Activated CD4-positive, alpha-beta T cell treated with anti-CD3 and anti-CD28 coated beads, Interleukin-2, amount 50 U/mL, for 4 hours (primary cell): ENCODE measurements at places on chromosomes 3 and 15.

- DNase-seq: no peak
These were observed at the start of gene CFAP100 for GRCh38 chr3:126394179-126394976. TSS of gene CFAP100 (plus strand) at chr3:126394909. CDS start at chr3:126396001, 1,092 bp downstream.

DNA sequence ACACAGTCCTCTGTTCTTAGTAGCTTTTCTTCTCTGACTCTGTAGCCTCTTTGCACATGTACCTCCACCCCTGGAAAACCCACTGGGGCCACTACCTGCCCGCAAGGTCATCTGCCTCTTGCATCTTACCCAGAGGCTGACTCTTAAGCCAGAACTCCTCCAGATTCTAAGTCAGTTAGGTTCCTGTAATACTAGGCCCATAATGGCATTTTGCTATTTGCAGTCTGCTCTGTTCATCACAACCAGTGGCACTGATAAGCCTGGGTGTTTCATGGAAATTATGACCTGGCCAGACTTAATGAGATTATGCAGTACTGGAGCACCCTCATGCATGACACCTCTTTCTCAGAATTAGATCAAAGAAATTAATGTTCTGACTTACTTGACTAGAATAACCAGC lies 31.7 kb upstream of the ATG7 start:
- no peak for DNase-seq

- no peak for DNase-seq
These were observed 48.6 kb upstream of the KLF13 start for GRCh38 chr15:31278061-31278445.

DNA sequence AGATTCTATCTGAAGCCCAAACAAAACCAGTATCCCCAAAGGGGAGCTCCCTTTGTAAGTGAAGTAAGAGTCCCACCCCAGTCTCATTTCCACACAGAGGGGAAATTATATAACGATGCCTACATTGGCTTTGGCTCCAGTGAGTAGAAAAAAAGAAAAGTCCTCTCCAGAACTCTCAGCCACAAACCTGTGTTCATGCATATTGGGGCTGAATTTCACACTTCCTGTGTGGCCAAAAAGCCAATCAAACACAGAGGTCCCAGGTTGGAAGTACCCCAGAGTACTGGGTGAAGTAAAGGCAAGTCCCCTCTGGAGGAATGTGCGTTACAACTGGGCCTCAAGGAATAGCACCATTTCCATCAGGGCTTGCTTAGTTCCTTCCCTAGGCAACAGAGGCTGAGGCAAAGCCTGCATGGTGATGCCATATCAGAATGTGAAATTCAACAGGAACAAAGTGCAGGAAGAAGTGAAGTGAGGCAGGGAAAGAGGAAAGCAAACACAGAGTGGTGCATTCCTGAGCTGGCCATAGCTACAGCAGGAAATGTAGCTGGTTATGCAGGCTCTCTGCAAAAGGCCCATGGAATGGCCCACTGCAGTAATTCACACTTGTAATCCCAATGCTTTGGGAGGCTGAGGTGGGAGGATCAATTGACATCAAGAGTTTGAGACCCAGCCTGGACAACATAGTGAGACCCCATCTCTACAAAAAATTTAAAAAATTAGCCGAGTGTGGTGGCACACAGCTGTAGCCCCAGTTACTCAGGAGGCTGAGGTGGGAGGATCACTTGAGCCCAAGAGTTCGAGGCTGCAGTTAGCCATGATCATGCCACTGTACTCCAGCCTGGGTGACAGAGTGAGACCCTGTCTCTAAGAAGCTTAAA lies 16.6 kb upstream of the CX3CR1 start:
- DNase-seq: no peak

DNA sequence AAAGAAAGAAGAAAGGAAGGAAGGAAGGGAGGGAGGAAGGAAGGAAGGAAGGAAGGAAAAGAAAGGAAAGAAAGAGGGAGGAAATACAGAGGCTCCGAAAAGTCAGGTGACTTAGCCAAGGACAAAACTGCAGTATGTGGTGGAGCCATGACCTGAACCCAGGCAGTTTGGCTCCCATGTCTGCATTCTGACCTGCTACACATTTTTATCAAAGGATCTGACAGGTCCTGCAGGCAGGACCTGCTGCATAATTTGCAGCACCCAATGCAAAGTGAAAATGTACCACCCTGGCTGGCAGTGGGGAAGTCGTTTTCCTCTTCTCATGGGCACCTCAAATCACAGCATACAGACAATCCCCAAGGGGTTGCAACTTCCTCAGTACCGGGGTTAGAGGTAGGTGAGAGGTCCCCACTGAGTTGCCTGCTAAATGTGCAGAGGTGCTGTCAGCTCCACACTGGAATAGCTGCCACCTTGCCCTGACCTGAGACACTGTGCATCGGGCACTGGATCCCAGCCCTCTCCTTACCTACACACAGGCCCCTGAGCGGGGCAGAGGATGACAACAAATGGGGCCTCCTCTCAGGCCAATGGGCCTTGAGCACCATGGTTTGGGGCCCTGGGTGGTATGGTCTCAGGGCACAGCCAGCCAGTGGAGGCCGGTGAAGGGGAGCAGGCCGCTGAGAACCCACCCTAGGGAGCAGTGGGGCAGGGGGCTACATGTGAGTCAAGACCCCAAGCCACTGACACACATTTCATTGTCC lies 175.1 kb downstream of the SHQ1 start:
- DNase-seq: no peak

- no peak for DNase-seq
These were observed 11.1 kb upstream of the MBNL1 start for GRCh38 chr3:152257563-152258035.

- no peak for DNase-seq
These were observed 197.1 kb upstream of the UBE2E1 start for GRCh38 chr3:23608650-23609049.

DNA sequence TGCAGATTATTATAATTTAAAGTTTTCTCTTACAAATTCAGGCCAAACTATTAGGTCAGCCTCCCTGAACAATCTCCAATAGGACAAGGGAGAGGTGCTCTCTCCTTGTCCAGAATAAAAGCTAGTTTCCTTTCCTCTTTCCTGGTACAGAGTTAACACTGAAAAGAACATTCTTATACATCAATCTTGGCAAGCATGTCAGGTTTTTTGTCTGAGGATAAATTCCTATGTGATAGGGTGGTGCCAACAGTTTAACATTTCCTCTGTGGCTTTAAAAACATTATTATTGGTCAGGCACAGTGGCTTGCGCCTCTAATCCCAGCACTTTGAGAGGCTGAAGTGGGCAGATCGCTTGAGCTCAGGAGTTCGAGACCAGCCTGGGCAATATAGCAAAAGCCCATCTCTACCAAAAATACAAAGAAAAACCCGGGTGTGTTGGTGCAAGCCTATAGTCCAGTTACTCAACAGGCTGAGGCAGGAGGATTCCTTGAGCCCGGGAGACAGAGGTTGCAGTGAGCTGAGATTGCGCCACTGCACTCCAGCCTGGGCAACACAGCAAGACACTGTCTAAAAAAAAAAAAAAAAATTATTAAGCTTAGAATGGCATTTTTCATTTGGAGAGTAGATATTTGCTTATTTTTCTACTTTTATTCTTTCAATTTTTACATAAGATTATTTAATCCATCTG lies 13.7 kb upstream of the ULK4 start:
- DNase-seq: no peak

DNA sequence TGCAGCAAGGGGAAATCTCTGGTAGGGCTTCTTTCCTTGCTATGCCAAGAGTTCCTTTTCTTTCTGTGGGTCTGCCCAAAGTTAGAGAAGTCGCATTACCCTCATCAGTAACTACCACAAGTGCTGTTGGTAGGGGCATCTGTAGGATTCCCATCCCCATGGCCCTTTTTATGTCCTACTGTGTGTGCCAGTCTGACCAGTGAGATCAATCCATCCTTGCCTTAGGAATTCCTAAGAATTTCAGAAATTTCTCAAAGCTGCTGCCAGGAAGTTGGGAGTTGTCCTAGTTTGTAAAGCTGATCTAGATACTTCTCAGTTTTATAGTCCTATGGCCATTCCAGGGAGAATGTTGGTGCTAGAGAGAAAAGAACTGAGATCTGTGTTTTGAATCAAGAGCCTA lies 36.5 kb downstream of the SH3GL3 start:
- no peak for DNase-seq

DNA sequence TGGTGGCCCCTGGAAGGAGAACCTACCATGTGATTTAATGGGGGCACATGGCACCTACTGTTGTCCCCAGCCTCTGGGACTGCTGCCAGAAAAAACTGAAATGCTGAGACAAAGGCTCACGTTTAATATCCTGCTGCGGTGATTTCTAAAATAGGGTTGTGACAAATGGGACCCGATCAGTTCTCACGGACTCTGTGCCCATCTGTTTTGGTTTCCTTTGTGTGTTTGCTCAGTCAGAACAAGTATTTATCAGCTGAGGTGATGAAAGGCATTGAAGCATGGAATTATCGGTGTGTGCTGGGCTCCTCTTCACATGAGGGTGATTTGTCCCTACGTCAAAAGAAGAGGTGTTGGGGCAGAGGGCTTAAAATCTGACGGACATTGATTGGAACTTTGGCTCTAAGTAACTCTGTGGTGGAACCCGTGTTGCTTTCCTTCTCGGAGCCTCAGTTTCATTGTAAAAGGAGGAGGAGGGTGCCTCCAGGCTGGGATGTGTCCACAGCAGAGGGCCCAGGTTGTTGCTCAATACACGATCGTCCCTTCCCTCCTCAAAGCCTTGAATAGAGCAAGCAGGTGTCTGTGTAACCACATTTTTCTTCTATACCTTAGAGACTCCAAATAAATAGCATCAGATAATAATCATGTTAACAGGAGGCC lies 283.3 kb upstream of the RGMA start:
- DNase-seq: no peak

GRCh38 chr3:154244644-154245043 lies 79.6 kb downstream of the DHX36 start:
- no peak for DNase-seq

DNA sequence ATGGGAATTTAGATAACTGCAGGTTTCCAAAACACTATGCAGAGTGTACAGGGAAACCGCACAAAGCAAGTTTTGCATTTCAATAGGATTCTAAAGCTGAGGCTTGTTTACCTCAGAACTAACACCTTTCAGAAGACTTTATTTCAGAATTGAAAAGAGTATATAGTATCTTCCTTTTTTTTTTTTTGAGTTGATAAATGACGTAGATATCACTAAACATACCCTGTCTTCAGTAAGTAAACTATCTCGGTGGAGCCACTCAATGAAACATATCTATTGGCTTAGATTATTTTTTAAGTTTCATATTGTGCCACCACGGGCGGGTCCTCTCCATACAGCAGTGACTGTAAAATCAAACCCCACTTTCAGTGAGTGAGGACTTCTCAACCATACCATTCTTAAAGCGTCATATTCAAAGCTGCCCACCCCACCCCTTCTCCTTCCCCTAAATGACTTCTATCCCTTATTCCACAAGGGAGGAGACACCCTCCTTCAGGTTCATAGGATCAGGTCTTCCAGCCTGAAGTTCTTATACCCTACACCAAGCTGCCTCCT lies 2.0 kb upstream of the TBL1XR1 start:
- DNase-seq: no peak

DNA sequence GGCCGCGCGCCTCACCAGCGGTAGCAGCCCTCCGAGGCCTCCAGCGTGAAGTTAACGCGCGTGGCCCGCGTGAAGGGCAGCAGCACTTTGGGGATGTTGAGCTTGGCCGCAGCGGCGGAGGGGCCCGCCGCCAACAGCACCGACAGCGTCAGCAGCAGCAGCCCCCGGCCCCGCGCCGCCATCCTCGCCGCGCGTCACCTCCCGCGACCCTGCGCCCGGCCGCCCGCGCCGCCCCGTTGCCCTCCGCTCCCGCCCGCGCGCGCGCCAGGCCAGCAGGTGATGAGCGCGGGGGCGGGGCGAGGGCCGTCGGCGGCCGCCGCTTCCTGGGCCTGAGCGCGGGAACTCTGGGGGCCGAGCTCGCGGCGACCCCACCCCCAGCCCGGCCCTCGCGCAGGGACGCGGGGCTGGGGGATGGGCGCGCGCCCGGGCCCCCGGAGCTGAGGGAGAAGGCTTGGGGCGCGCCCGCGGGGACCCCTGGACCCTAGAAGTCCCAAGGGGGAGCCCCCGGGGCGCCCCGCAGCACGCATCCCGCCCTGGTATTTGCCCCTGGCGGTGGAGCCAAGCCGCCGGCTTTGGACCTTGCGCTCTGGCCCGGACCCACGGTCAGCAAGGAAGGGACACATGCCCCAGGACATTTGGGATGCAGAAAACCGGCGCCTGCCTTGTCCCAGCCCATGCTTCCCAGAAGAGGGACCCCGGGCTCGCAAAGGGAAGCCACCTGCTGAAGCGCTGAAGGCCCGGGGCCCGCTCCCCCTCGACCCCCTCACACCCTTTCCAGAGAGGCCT lies at the start of gene NUP210:
TSS of gene NUP210 (minus strand) at position 278 of the 786 bp plus-strand sequence. CDS start at position 182, 96 bp downstream.
- DNase-seq: peak; percentile 25

- no peak for DNase-seq
These were observed 172.8 kb downstream of the OSBPL10 start for GRCh38 chr3:31808143-31808720.

DNA sequence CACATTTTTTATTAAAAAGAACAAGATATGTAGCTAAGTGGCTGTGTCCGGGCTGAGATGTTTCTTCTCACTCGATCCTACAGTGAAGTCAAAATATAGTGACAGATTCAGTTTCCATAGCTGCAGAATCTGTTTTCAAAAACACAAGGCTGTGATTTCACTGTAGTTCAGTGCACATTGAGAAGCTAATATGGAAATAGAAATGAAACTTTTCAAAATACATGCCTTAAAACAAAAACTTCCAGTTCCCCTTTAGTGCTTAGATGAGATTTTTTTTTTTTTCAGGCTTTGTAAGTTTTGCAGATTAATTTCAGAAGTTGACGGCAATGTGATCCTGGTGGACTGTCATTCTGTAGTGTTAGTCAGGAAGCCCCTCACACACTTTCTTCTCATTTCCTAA lies 23.8 kb upstream of the TRAK1 start:
- no peak for DNase-seq

GRCh38 chr3:177776661-177777101 lies 579.4 kb upstream of the TBL1XR1 start:
- no peak for DNase-seq

DNA sequence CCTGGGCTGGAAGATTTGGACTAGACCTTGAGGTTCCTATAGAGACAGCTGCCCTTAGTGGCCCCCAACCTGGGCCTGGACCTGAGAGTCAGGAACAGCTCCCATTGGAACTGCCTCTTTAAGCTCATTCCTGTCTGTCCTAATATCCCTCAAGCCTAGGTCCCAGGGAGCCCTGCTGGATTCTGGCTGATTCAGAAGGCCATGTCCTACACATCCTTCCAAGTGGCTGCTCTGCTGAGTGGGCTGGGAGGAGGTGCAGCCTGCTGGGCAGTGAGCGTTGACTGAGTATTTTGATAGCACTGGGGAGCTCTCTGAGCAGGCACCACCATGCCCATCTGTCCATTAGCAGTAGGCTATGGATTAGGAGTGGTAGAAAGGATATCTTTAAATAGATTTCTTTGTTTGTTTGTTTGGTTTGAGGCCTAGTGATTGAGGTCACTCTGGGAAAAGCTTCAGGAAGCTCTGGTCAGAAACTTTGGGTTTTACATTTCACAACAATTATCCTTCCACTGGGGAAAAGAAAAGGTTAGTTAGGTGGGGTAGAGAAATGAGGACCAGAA lies 54.6 kb upstream of the ATOSA start:
- no peak for DNase-seq

- DNase-seq: no peak
These were observed 34.0 kb upstream of the RPP14 start for GRCh38 chr3:58271901-58272501.

GRCh38 chr15:83775738-83776137 lies 121.8 kb downstream of the ADAMTSL3 start:
- DNase-seq: no peak

- DNase-seq: no peak
These were observed 23.1 kb upstream of the MTHFS start for GRCh38 chr15:79919749-79920511.
